GM12864 (cell line): ENCODE measurements at places on chromosomes 4 and X.

- no peak for DNase-seq
These were observed 16.1 kb downstream of the RHOH start for GRCh38 chr4:40212674-40213527.

GRCh38 chr4:144948421-144948820 lies 149.6 kb downstream of the ANAPC10 start:
- DNase-seq: no peak

GRCh38 chr4:127601029-127601428 lies 31.7 kb upstream of the INTU start:
- no peak for DNase-seq

- no peak for DNase-seq
These were observed 46.5 kb downstream of the TMA16 start for GRCh38 chr4:163540977-163541376.

- no peak for DNase-seq
These were observed 52.7 kb upstream of the RAI2 start for GRCh38 chrX:17913801-17914200.

DNA sequence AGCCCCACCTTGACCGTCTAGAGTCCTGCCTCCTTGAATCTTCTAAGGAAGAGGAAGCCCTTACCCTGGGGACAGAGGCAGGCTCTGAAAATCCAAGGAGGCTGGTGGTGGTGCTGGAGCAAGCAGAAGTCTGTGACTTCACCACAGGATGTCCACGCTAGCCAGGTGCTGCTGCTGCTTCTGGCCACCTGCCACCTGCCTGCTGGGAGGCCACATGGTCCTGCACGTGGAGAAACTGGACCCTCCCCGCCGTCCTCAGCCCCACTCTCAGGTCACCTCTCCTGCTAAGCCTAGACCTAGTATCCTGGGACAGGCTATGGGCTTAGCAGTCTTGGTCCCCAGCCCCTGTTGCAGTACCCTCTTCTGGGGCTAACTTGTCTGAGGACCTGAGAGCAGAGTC lies 15.8 kb downstream of the TMEM31 start:
- no peak for DNase-seq

- DNase-seq: no peak
These were observed 50.4 kb downstream of the RTL9 start for GRCh38 chrX:110408949-110409588.

DNA sequence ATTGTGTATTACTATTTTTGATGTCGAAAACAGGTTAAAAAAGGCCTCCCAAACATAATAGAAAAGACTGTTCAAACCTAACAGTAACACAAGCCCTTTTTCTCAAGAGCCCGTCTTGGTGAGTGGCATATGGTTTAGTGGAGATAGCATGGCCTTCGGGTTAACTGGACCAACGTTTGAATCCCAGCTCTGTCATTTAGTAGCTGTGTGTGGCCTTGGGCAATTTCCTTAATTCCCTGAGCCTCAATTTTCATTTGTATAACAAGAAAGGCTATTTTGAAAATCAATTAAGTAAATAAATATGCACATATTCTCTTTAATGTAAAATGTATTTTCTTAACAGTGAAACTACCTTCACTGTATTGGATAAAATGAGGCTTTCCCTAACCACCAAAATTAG lies 62.3 kb downstream of the HELT start:
- no peak for DNase-seq

- DNase-seq: no peak
These were observed 1.5 kb downstream of the MAB21L2 start for GRCh38 chr4:150583287-150584110.

GRCh38 chrX:49226946-49227345 lies 6.2 kb downstream of the CACNA1F start:
- DNase-seq: no peak

DNA sequence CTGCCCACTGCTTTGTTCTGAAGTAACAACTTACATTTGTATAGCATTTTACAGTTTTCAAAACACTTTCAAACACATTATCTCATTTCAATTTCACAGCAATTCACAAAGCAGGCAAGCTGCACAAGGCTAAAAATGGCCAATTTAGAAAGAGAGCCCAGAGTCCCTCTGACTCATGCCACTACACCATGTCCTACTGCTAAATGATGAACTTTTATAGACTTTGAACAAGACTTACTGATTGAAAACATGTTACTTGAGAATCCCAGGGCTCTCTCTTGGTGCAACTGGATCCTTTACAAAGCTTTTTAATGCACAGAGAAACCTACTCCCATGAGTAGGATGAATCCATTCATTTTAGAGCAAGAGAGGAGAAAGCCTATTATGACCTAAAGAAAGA lies 5.8 kb upstream of the G3BP2 start:
- no peak for DNase-seq

DNA sequence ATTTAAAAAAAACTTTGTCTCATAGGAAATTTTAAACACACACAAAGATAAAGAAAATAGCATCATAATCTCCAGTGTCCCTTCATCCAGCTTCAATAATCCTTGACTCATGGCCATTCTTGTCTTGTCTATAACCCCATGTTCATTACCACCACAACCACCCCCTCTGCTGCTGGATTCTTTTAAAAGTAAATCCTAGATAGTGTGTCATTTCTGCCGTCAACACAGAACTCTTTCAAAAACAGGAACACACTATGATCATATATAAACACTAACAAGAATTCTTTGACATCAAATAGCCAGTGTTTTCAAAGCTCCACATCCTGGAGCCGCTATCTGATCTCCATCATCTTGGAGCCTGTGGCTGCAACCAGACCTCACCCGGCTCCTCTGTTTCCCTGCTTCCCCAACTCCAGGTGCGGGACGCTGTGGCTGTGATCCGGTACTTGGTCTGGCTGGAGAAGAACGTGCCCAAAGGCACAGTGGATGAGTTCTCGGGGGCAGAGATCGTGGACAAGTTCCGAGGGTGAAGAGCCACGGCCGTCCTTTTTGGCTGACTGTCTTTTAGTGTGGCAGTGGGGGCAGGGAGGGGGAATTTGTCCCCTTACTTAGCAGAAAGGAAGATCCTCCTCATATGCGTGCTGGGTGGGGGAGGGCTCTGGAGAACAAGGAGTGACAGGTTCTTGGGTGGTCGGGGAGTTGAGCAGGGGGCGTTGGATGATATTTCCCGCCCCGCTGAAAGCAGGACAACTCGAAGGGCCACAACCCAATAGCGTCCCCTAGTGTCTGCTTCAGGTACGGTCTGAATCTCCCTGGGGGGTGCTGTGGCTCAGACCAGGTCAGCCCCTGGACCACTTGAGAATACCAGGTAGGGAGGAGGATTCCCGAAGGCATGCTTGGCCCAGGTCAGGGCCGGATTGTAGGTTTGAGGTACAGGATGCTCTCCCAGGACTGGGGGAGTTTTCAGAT lies 15.6 kb downstream of the XPNPEP2 start:
- no peak for DNase-seq

- DNase-seq: no peak
These were observed 27.4 kb downstream of the FRYL start for GRCh38 chr4:48752726-48753125.

DNA sequence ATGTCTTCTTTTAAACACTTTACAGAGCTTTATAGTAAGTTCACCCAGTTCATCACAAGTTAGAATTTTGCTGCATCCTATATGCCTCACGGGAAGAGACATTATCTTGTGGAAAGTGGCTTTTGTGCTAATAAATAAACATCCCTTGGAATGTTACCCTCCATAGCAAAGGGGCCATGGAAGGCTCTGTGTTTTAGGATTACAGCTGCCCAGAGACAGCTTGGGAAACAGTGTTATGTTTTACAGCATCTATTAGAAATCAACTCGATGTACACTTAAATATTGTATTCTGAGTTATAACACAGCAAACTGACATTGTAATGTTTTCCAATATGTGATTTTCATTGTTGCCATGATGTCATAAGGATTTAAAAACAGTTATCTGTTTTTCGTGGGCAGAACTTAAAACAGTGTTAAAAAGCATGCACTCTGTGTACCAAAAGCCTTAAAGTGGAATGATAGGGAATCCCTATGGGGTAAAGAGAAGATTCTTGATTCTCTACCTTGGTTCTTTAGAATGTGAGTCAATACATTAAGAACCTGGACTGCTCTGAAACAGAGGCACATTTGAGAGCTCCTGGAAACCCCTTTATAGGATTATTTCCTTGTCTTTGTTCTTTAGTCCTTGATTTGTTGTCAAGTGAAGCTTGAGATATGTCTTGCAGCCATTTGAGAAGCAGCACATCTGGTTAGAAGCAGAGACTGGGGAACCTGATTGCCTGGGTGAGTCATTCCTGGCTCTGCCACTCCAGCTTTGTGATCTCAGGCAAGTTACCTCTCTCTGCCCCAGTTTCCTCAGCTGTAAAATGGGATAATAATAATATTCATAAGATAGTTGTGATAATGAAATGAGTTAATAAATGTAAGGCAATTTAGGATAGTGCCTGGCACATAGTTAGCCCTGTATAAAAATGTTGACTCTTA lies 41.6 kb downstream of the ARHGAP10 start:
- no peak for DNase-seq

DNA sequence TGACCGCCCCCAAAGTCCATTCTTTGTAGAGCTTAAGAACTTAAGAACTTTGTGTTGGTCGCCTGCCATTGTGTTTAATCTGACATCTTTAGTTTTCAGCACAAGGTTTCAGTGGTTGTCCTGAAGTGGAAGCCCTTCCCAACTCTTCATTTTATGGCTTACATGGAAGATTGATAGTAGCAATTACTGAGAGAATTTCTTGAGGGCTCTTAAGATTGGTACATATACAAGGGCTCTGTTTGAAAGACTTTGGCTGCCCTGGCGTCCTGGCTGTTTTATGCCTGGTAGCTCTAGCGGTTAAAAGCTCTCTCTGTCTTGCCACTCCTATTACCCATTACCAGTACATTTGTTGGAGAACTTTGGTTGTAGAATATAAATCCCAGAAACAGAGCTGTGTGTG lies 75.0 kb downstream of the KDM6A start:
- DNase-seq: no peak

DNA sequence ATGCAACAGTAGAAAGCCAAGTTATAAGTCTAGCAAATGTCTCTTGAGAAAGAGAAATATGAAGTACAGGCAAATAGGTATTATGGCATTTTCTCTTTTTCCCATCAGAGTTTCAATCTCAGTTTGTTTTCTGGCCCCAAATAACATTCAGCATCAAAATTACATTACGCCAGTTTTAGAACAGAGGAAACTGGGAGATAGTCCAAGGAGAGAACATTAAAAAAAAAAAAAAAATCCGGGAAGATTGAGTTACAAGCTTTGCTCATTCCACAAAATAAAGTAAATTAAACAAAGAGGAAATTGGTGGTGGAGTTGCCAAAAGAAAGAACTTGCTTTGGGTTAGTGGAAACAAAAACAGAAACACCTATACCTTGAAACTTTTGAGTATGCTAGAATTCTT lies 50.4 kb upstream of the IL13RA2 start:
- no peak for DNase-seq

DNA sequence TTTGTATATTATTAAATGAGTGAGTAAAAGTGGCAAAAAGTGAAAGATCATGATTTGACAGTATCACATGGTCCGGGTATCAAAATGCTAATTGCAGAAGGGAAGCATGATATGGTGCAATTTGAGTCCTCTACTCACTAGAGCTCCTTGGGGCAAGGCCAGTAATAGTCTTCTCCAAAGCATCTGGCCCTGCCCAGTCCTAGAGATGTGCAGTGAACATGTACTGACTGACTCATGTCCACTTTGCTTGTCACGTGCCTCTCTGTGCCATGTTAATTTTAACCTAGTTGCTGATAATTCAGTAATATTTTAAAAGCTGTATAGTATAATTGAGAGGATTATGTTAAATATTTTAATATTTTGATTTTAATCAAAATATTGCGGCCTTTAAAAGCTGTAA lies 54.6 kb upstream of the TENM3 start:
- no peak for DNase-seq

- DNase-seq: no peak
These were observed 9.7 kb upstream of the CLNK start for GRCh38 chr4:10694151-10694827.

DNA sequence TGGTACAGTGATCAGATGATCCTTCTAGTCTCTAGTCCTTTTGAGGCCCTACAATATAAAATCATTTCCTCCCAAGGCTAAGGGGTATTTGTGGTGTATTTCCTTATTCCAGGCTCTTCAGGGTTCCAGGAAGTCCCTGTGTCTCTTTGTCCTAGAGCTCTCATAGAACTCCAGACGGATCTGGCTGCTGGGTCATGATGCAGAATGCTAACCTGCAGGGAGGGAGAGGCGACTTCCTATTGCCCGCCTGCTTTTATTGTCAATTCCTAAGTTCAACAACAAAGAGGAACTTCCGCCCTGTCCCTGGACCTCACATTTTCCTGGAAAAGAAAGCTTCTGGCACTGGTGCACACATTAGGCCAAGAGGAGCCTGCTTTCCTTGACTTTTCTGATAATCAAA lies 45.9 kb upstream of the ZNF827 start:
- DNase-seq: no peak

DNA sequence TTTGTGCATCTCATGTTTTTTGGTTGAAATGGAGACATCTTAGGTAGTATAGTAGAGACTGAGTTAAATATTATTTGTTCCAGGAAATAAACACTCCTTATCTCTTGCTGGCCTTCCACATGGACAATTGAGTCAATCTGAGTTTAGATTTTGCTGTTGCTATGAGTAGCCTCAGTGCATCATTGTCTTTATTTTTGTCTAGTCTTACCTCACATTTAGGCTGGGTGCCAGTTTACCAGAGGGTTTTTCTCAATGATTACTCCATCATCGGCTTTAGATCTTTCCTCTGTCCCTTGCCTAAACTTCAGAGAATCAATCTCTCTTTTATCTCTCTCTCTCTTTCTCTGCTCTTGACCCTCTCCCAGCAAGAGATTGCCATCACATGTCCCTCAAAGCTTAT lies 73.6 kb downstream of the GABRB1 start:
- no peak for DNase-seq

GRCh38 chr4:74376888-74377483 lies 12.0 kb downstream of the EREG start:
- no peak for DNase-seq

GRCh38 chr4:66728280-66728679 lies 817.0 kb downstream of the CENPC start:
- DNase-seq: no peak

- DNase-seq: no peak
These were observed 230.8 kb downstream of the SHOX start for GRCh38 chrX:861340-861890.

GRCh38 chr4:8761824-8762205 lies 109.8 kb downstream of the HMX1 start:
- no peak for DNase-seq

DNA sequence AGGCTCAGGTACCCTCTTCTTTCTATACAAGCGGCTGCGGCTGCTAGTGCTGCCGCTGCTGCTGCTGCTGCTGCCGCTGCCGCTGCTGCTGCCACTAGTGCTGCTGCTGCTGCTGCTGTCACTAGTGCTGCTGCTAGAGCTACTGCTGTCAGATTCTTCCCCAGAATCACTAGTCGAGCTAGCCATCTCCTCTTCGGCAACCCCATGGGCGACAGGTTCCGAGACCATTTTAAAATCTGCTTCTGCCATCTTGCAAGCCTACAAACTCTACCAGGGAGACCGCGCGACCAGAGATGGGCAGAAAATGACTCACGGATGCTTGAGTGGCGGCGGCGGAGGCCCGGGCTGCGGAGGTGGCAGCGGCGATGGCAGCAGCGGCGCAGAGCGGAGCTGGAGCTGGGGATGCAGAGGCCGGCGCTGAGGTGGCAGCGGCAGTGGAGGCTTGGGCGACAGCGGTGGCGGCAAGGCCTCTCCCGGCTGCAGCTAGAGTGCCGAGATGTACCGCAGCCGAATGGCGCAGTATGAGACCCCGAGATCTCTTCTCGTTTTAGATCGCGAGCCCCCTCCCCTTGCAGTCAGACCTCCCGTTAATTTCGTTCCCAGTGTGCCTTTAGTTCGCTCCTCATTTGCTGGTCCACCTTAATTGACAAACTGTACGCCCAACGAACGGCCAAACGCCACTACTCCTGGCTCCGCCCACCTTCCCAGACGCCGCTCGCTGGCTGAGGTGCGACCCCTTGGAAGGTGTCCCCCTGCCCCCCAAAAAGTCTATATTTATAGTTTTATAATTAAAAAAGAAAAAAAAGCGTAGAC lies at the start of gene NAP1L3:
Gene NAP1L3, minus strand, starts transcription at position 523 of the 813 bp plus-strand sequence. Its CDS starts 274 bp downstream, at position 249.
- DNase-seq: no peak
